ENCODE measurements at places on chromosomes 4 and X.
A peak's percentile ranks its signal among the peaks of the same experiment; 100 is the strongest.

DNA sequence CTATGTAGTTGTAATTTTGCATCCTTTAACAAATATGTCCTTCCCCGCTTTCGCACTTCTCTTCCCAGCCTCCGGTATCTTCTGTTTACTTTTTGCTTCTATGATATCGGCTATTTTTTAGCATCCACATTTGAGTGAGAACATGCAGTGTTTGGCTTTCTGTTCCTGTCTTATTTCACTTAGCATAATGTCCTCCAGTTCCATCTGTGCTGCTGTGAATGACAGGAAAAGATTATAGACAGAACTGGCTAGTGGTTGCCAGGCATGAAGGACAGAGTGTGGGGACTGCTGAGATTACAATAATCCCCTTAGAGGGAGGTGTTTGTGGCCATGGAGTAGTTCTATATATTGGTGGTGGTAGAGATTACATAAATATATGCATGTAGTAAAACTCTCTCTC is 588.6 kb downstream of the NLGN4X start:
- no peak for DNase-seq

GRCh38 chr4:173170182-173170778 is 1.7 kb downstream of the GALNT7 start:
- peak; percentile 28 for DNase-seq

DNA sequence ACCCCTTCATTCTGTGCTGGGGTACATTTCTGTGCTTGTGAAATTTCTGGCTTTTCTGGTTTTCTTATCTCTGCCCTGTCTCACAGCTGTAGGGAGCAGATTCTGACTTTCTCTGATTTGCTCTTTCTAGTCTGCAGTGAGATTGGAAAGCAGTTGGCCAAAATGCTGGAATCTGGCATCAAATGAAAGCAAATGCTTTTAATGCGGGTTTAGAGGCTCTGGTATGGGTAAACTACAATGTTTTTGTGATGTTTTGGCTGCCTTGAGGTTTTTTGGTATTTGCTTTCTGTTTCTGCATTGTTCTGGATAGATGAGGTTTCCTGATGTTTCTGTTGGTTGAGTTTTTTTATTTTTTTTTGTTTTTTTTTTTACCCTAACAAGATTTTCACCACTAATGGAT is 23.8 kb downstream of the SMIM20 start:
- peak; percentile 56 for DNase-seq

DNA sequence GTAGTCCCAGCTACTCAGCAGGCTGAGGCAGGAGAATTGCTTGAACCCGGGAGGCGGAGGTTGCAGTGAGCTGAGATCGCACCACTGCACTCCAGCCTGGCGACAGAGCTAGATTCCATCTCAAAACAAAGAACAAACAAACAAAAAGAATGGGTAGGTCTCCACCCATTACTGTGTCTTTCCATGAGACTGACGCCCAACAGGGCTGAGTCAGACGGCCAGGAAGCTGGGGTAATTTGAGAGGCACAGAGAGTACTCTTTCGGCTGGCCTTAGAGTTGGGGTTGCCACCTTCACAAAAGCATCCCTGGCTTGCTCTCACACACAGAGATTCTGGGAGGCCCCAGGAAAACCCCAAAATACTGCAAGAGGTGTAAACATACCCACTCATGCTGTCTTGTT is 72.0 kb upstream of the DHRSX start:
- DNase-seq, result peak; percentile 59

DNA sequence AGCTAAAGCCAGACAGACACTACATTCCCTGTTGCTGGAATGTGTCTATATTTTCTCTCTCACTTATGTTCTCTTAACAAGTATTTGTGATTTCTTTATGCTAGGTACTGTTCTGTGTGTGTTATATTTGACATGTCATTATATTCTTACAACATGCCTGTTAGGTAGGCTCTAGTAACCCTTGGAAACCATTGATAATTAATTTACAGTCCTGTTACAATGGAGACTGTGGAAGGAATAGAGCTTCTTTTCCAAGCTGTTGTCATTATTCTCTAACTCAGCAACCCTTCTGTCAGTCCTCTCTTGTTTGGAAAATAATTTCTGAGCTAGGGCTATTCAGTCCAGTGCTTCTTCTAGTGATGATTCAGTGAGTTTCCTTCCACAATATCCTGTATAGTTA is 419.1 kb upstream of the BOD1L1 start:
- DNase-seq, result no peak

- DNase-seq, result no peak
These were observed 2.7 kb downstream of the CT55 start for GRCh38 chrX:135168486-135168885.

- no peak for DNase-seq
These were observed 327.9 kb upstream of the GRIA3 start for GRCh38 chrX:122856205-122856604.

DNA sequence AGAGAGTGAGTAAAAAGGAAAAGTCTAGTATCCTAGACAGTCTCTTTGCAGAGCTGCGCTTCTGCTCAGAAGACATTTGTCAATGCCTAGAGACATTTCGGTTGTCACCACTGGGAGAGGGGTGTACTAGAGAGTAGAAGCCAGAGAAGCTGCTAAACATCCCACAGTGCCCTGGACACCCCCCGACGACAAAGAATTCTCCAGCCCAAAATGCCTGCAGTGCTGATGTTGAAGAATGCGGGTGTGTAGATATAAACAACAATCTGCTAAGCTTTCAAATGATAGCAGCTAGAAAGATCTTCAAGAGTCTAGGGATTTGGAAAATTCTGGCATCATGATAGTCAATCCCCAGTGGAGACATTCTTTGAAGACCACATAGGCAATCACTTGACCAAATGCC is 90.1 kb downstream of the PALLD start:
- no peak for DNase-seq

GRCh38 chrX:116607776-116608175 is 145.0 kb upstream of the CT83 start:
- DNase-seq, result peak; percentile 5

GRCh38 chrX:43643662-43644061 is 12.4 kb upstream of the MAOA start:
- no peak for DNase-seq

DNA sequence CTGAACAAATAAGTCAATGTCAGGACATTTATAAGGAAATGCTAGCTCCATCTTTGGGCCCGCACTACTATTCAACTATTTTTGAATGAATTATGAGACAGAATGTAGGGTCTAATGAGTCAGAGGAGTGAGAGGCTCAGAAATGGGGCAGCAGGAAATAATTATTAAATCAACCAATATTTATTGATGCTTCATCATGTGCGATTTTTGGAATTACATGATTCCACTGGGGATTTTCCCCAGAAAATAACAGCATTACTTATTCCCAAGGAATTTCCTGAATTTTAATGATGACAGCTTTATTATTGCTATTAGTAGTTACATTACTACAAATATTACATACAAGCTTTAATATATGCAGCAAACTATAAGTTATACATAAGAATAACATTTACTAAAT is 49.3 kb upstream of the PHF8 start:
- no peak for DNase-seq

DNA sequence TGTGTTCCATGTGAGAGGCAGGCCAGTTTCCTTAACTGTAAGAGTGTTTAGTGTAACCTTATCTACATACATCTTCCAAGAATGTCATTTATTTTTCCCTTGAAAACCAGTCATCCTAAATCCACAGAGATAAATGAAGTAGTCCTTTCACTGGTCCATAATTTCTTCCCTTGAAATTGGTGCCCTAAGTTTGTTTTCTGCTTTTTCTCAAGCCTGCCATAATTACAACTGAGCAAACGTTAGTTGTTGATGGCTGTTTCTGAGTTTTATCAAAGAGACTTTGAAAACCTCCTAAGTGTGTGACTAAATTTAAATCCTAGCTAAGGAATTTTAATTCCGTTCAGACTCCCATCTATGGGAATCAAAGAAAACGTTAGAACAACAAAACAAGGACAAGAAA is 3.6 kb upstream of the TDO2 start:
- no peak for DNase-seq

DNA sequence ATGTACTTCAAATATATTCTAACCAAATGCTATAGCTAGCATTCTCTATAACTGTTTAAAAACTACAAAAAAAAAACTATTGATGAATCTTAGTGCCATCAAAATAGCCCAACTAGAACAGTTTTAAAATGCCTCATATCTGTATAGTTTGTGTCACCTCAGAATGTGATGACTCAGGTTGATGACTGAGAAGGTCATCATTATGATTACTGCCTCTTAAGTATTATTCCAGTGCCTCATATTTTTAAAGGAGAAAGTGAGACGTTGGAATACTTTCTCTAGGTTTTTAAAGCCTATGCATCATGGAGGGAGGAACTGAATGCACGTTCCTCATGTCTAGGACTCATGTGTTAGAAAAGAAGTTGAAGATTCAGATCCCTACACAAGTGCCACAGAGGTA is 88.2 kb downstream of the TMA16 start:
- no peak for DNase-seq

- DNase-seq, result no peak
These were observed 60.6 kb downstream of the NBDY start for GRCh38 chrX:56789518-56790070.

DNA sequence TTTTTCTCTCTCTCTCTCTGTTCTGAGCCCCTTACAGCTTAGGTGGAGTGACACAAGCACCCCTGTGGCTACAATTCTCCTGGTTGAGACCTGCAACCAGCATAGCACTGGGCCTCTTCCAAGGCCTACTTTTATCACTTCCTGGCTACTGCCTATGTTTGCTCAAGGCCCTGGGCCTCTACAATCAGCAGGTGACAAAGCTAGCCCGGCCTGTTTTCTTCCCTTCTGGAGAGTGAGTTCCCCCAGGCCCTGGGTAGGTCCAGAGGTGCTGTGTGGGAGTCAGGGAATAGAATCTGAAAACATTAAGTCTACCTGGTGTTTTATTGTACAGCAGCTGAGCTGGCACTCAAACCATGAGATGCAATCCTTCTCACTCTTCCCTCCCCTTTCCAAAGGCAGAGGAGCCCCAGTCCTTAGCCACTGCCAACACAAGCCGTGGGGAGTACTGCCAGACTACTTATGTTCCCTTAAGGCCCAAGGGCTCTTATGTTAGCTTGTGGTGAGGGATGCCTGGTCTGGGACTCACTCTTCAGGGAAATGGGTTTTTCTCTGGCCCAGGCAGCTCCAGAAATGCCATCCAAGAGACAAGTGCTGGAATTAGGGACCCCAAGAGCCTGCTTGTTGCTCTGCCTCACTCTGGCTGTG is 23.8 kb upstream of the MAGEC3 start:
- DNase-seq, result no peak

DNA sequence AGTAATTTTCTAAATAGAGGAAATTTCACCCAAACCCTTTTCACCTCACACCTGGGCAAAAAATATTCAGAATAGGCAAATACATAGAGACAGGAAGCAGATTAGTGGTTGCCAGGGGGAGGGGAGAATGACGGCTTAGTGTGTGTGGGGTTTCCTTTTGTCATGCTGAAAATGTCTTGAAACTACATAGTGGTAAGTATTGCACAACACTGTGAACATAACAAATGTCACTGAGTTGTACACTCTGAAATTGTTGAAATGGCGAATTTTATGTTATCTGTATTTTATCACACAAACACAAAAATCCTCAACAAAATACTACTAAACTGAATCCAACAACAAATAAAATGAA is 60.7 kb upstream of the PLAC1 start:
- peak; percentile 39 for DNase-seq

GRCh38 chr4:48290146-48290772 is 20.6 kb upstream of the TEC start:
- peak; percentile 18 for DNase-seq

DNA sequence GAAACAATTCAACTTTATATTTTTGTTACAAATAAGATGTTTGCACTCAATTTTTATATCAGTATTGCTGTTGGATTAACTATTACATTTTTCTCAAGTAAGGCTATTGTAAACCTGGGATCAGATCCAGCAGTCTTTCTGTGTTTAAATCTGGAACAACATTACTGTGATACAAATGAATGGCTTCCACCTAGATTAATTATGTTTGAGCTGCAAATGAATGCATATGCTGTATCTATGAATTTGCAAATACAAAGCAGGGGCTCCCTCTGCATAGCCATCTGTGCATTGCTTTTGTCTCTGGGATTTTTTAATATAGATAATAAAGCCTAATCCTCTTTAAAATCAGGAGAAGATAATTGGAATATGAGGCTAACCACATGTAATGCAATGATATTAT is 69.8 kb upstream of the NEIL3 start:
- DNase-seq, result no peak

GRCh38 chr4:153973942-153974341 is 185.1 kb upstream of the SFRP2 start:
- DNase-seq, result no peak

GRCh38 chrX:119885554-119886428 is 9.9 kb upstream of the AKAP14 start:
- peak; percentile 14 for DNase-seq

- DNase-seq, result peak; percentile 5
These were observed 48.2 kb downstream of the STK26 start for GRCh38 chrX:132071254-132071653.

DNA sequence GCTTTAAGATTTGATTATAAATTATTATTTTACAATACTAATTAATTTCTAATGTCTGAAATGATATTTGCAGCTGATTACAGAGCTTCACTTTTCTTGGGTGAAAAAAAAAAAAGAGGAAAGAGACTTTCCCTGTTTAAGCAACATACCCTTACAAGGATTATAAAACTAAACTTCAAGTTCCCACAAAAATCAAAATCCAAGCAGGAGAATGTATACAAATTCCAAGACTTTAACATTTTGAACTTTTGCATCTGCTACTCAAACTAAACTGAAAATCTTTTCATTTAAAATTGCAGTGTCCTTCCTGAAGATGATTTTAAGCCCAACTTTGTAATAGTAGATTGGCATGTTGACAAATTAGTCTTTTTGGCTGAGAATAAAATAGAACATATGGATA is 742.4 kb upstream of the INTU start:
- DNase-seq, result no peak

- DNase-seq, result no peak
These were observed 38.4 kb downstream of the TMEM271 start for GRCh38 chr4:537436-538264.

DNA sequence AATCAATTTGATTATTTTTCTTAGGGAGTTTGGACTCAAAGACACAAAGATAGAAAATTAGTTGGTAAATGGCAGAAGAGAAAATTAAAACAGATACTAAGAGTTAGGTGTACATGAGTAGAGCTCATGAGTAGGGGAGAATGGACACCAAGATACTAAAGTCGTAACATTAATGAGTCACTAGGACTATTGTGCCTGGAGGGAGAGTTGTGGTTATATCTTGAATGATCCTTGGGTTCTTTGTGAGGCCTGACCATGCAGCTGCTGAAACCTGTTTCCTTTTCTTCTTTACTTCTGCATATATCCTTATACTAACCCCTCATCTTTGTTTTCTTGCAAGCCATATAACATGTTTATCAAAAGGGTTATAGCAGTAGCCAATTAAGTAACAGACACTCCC is 532.8 kb downstream of the RPA4 start:
- no peak for DNase-seq

- DNase-seq, result no peak
These were observed 18.1 kb upstream of the C4orf36 start for GRCh38 chr4:86910369-86910768.

All from iris pigment epithelial cell (primary cell).